GM06990 (cell line): ENCODE measurements at places on chromosomes 4 and X.

GRCh38 chr4:142581881-142582280 lies 264.2 kb downstream of the INPP4B start:
- DNase-seq = no peak

- DNase-seq = no peak
Observed at GRCh38 chr4:4362991-4363697, 23.8 kb upstream of the NSG1 start.

DNA sequence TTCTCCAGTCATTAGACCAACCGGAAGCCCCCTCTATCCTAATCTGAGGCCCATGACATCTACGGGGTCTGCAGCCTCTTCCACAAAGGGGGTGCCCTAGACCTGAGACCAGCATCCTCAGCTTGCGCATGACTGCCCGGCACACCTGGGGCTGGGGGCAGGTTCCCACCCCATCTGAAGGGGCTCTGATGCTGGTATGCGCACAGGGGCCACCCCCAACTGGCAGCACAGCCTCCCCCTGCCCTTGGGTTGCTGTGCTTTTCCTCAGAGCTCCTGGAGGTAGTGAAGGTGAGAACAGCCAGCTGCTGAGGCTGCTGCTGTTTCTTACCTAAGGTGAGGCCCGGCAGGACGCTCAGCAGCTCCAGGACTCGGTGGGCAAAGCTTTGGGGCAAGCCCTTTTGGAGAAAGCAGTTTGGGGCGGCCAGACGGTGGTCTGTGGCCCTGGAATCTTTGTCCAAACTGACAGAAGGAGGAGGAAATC lies 18.9 kb upstream of the CPLX1 start:
- DNase-seq = no peak

DNA sequence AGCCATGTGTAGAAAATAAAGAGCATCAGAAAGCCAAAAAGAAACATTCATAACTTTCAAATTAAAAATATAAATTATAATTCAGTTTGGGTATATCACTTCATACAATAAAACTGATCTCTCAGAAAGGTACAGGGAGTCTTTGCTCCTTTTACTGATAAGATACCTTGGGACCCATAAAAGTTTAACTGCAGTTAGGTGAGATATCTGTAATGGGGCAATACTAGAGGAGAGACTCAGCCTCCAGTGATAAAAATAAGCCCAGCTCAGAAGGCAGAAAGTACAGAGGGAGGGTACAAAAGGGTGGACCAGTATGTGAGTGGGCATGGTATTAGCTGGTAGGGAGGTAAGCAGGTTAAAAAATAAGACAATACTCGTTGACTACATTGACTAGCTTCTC lies 180.9 kb upstream of the AGTR2 start:
- no peak for DNase-seq

DNA sequence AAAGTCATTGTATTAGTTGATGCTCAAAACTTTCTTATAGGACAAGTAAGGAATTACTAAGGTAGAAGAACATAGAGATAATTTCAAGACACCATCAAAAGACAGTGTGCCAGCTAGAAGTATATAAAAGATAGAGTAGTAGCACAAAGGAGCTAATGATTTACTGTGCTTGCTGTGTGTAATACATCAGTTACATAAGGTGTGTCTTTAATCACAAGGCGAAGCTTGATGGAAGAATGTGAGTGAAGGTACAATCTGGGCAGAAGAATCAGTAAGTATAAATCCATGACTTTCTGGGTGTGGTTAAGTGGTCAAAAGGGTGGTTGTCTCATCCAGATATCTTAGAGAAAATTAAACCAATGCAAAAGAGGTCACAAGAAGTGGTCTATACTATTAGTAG lies 95.1 kb upstream of the BOD1L1 start:
- DNase-seq = no peak

GRCh38 chrX:12360986-12361598 lies 222.8 kb downstream of the FRMPD4 start:
- no peak for DNase-seq

DNA sequence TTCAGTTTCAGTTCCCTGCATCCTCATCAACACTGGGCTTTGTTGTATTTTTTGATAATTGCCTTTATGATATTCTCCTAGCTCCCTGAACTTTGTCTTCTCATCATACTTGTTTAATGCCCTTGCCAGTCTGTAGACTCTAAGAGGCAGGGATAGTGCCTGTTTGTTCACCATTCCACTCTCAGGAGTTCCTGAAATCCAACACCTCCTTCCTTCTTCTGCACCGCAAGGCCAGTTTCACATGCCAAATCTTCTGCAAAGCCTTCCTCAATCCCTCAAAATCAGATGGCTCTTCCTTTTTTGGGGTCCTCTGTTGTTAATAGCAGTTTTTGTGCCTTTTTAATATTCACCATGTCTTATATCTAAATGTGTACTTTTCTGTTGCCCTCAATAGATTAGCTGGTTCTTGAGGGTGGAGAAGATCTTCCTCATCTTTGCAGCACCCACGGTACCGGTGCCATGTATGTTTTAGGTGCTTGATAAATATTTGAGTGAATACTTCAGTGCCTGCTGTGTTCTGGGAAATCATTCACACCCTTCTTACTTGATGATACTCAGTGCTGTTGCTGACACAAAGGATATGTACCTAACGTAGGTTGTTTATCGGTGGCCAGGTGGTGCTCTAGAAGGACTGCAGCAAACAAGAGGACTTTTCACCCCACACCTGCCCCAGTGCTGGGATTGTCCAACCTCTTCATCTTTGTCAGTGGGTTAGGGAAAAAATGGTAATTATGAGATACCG lies 85.3 kb upstream of the LIMCH1 start:
- no peak for DNase-seq

GRCh38 chrX:71183341-71183740 lies 38.7 kb downstream of the NLGN3 start:
- DNase-seq = no peak

GRCh38 chr4:139556071-139556723 lies at the start of gene SETD7:
Gene SETD7 (minus strand): TSS chr4:139556219. CDS start chr4:139556137, 82 bp downstream.
- DNase-seq = peak; percentile 48

GRCh38 chrX:5617666-5618065 lies 611.0 kb downstream of the NLGN4X start:
- no peak for DNase-seq
